Stimulated activated CD4-positive, alpha-beta T cell treated with anti-CD3 and anti-CD28 coated beads, Interleukin-12 subunit alpha, Interleukin-12 subunit beta, amount 100 ng/mL, for 4 hours (primary cell): ENCODE measurements at places on chromosomes 11 and 22.
A peak's percentile ranks its signal among the peaks of the same experiment; 100 is the strongest.

DNA sequence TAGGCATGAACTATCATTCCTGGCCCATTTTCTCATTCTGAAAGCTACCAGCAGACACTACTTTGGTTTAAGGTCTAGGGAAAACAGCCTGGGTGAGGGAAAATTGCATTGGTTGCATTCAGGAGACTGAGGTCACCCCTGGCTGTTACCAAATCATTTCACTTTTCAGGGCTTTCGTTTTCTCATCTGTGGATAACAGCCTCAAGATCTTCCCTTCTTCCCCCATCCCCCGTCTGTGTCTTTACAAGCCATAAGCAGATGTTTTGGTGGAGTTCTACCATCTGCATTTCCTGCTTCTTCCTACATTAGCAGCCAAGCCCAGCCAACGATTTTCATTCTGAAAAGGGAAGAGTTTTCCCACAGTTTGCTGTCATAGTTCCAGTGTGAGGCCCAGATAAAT lies 130.4 kb downstream of the HIPK3 start:
- no peak for DNase-seq

DNA sequence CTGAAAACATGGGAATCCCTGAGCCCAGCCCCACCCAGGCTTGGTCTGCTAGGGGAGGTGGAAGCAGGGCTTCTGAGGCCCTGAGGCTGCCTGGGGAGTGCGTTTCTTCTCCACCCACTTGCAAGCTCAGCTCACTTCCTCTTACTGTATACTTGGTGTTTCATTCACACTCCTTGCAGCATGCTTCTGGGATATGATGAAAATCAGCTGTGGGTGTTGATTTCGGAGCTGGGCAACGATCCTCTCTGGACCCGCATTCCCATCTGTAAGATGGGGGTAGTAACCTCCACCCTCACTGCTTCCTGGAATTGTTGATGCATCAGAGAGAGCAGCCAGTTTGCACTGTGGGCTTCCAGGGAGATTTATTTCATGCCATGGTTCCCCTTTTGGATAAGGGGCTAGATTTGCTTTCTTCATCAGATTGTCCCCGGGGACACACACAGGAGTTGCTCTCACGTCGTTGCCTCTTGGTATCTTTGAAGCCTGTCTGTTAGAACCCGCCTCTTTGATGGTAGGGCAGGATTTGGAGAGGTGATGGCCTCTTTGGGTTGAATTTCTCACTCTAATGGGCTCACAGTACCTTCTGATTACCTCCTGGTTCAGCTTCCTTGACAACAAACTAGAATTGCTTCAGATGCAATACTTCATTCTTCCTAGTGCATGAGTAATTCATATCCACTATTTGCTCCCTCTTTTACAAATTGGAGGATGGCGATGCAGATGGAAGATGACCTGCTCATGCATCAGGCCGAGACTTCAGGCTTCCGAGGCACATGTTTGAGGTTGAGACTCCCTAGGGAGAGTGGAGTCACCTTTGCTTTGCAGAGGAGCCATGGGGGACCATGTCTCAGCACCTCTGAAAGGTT lies 40.4 kb downstream of the BCR start:
- DNase-seq: peak; percentile 21

- no peak for DNase-seq
These were observed 7.9 kb downstream of the MUC5B start for GRCh38 chr11:1230456-1231395.

GRCh38 chr11:57146301-57146700 lies 35.5 kb upstream of the LRRC55 start:
- no peak for DNase-seq

GRCh38 chr11:95459291-95460042 lies 228.5 kb upstream of the SESN3 start:
- DNase-seq: no peak

- no peak for DNase-seq
These were observed 140.0 kb downstream of the AASDHPPT start for GRCh38 chr11:106217456-106217855.

- DNase-seq: no peak
These were observed 392.1 kb downstream of the NTM start for GRCh38 chr11:131762346-131763110.

GRCh38 chr22:44892803-44893730 lies 116.7 kb downstream of the PHF21B start:
- DNase-seq: no peak

GRCh38 chr11:113781682-113782081 lies 2.1 kb downstream of the CLDN25 start:
- no peak for DNase-seq

DNA sequence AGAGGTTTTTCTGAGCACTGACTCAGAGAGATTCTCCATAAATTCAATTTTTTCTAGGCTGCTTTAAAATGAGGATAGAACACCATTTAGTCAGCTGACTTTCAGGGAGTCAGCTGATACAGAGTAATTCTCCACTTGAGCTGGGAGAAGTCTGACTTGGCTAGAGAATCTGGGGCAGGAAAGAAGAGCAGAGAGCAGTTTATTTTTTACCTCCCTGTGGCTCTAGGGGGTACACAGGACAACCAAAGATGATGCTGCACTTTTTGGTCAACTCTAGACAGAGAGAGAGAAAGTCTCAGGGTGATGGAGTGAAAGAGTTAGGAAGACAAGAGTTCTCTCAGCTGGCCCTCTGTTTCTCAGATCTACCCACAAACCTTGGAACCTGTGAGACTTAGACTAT lies 67.3 kb upstream of the EED start:
- DNase-seq: no peak

DNA sequence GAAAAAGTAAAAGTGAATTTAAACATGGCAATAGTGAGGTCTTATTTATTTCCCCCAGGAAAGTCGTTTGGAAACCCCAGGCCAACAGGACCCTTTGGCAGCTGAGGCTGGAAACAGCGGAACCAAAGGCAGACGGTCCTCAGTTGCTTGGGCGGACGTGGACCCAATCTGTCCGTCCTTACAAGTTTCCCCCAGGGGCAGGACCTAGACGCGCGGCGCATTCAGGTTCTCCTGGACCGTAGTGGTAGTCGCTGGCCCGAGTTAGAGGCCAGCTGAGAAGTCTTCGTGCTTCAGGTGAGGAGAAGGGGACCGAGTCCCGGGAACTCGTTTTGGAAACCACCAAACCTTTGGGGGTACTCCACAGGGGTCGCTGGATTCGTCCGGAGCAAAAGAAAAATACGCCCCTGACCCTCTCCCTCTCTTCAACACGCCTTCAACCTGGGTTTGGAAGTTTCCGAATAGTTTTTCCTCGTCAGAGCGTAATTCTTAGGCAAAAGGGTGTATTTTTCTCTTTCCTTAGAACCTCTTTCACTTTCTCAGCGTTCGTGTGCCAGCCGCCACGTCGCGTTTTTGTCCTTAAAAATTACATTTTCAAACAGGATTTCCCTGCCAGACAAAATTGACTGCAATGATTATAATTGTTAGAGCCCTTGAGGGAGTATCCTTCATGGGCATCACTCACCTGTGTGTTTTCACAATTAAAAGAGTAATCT lies 2.1 kb downstream of the METTL15 start:
- peak; percentile 57 for DNase-seq

- no peak for DNase-seq
These were observed 26.9 kb downstream of the TSPAN4 start for GRCh38 chr11:869399-870126.

DNA sequence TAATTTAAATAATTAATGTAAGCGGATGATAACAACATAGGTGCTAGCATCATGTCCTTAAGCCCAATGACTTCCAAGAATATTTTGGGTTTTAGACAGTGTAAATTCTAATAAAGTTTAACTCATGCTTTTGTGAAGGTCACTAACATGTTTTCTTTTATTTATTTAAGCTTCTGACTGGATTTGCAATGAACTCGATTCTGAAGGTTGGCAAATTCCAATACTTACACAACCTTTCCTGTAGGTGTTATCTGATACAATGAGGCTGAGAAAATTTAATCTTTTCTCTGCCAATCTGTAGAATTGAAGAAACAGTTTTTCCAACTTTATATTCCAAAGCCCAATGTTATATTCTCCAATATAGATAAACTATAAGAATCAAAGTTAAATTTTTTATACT lies 311.3 kb downstream of the LUZP2 start:
- DNase-seq: no peak

DNA sequence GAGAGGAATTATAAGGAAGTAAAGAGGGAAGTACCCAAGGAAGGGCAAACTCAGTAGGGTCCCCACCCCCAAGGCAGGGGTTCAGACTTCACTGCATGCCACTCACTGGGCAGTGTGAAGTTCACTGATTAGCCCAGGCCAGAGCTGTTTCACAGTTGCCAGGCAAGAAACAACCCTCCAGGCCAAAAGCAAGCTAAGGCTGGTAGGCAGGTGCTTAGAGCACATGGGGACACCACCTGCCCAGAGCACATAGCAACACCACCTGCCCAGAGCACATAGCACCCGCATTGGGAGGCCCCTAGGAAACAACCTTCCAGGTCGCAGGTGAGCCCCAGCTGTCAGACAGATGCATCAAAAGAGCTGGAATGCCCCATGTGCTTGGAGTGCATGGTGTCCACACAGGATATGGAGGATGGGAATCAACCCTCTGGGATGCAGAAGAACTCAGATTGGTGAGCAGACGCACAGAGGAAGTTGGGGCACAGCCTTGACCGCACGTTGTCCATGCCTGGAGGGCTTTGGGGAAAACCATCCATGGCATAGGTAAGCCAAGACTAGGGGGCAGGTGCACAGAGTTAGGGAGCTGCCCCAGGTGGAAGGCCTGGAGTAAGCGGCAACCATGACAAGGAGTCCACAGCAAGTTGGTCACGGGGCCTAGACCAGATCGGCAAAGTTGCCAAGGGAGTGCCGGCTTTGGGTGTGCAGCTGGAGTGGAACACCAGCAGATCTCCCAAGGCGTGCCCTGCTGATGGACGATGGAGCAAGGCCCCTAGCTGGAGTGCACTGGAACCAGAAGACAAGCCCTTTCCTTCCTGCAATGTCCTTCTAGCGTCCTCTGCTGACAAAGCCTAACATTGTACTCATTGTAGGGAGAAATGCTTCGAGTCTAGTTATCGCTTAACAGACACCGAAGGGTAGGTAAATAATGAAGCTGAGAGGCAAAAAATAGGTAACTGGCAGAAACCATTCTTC lies 7.8 kb upstream of the TMEM216 start:
- no peak for DNase-seq

GRCh38 chr22:27748349-27748748 lies 53.2 kb downstream of the MN1 start:
- no peak for DNase-seq

GRCh38 chr22:38834215-38834953 lies 9.4 kb downstream of the NPTXR start:
- DNase-seq: no peak

DNA sequence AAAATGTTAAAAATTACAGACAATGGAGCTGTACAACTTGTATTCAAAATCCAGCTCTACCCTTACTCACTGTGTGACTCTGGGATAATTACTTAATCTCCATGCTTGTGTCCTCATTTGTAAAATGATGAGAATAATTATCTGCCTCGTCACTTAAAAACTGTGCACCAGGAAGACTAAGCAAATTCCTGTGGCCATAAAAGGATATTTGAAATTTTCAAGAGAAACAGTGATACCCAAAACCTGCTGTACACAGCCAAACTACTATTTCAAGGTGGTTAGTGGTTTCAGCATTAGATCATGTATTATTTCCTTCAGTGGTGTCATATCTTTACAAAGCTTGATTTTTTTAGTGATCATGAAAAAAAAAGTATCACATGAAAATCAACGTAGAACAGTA lies 136.9 kb downstream of the METTL15 start:
- no peak for DNase-seq

DNA sequence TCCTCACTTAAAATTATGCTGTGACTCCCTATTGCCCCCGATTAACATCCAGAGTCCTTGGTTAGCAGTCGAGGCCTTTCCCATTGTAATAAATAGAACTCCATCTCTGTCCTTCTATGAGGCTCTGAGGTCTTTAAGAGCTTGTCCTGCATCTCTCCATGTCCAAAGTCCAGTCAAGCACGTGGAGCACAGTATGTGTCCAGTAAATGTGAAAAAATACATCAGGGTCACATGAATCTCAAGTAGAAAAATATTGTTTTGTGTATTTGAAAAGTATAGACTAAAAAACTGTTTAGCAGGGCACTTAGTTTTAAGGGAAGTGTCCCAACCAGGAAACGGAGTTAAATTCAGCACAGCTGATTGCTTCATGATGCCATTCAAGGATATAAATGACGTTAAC lies 298.8 kb upstream of the TENM4 start:
- DNase-seq: no peak

- no peak for DNase-seq
These were observed 49.6 kb downstream of the ISX start for GRCh38 chr22:35115515-35115914.
